ENCODE measurements at places on chromosomes 1 and 21. TPM values are rescaled to one million over a fixed set of nuclear protein-coding genes. Genes with fewer than 3 reads are reported as not detected.

The CD1B gene
- not detected for total RNA-seq

The CHML gene
- total RNA-seq: 13.0 TPM

The CLCNKB gene
- not detected for total RNA-seq

The PPIAL4G gene
- 0.84 TPM for total RNA-seq

The KLF18 gene
- total RNA-seq: not detected

The RPE65 gene
- not detected for total RNA-seq

DNA sequence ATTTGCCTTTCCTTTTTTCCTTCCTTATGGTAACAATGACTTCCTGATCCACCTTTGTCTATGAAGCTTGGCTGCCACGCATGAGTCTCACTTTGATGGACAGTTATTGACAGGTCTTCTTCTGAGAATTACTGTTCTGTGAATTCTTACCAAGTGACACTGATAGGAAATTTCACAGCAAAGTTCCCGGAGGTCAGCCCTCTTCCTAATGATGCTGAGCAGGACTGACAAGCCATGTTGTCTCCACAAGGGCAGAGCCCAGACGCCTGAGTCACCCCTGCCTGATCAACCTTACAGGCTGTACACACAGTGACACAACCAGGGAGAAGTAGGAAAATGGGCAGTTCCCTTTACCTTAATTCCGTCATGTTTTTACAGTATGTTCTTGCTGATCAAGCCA lies 44.2 kb downstream of the ZC3H11B start:
- H3K27ac ChIP-seq: no peak overlapping the region
- no peaks in the 10 kb centered on the region for H3K27me3 ChIP-seq
- no peak overlapping the region for H3K4me3 ChIP-seq
- no peaks in the 10 kb centered on the region for H3K36me3 ChIP-seq
- DNase-seq: no peak

- H3K4me1 ChIP-seq: peaks cover 8% of the 10 kb centered on the region
- no peak overlapping the region for H3K4me3 ChIP-seq
- no peaks in the 10 kb centered on the region for H3K36me3 ChIP-seq
- H3K27me3 ChIP-seq: peaks cover 21% of the 10 kb centered on the region
These were observed 28.5 kb upstream of the SIPA1L2 start for GRCh38 chr1:232658386-232658785.

GRCh38 chr1:118335331-118335732 lies 150.3 kb upstream of the SPAG17 start:
- no peak overlapping the region for H3K27ac ChIP-seq
- no peak overlapping the region for H3K4me3 ChIP-seq
- H3K27me3 ChIP-seq: no peaks in the 10 kb centered on the region
- H3K4me1 ChIP-seq: no peaks in the 10 kb centered on the region
- no peak for DNase-seq

Measured in activated CD4-positive, alpha-beta T cell treated with anti-CD3 and anti-CD28 coated beads, Interleukin-2, amount 10 ng/mL, durations not matched to agents 7 days and 5 days (primary cell).